ENCODE measurements at places on chromosomes 4 and X.

GRCh38 chr4:6263526-6264224, 6.0 kb upstream of the WFS1 start:
- no peak for DNase-seq

DNA sequence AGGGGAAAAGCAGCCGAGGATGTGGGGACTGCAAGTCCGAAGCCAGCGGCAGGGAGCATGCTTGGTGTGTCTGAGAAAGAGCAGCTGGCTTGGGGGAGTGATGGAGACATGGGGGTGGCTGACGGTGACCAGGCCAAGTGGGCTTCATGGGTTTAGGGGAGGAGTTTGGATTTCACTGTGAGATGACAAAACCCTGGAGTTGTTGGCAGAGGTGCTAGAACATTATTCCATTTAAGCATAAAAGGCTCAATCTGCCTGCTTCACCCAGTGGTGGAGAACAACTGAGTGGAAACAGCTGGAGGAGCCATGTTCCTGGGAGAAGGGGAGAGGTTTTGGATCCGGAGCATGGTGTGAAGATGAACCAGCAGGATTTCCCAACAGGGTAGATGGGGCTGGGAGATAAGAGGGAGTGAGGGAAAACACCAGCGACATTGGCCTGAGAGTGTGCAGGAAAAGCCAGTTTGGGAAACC, 318.0 kb upstream of the TAPT1 start:
- no peak for DNase-seq

GRCh38 chrX:926070-926469, 286.4 kb downstream of the CRLF2 start:
- DNase-seq = no peak

- peak; percentile 24 for DNase-seq
These were observed 187.5 kb downstream of the QDPR start for GRCh38 chr4:17324386-17324830.

- DNase-seq = no peak
These were observed 649.6 kb upstream of the NDST4 start for GRCh38 chr4:115763051-115763450.

- no peak for DNase-seq
These were observed 106.8 kb downstream of the ELOVL6 start for GRCh38 chr4:110091434-110092140.

Data from T-helper 9 cell (primary cell).